ENCODE measurements at places on chromosomes 5 and 9. TPM values are rescaled to one million over a fixed set of nuclear protein-coding genes. Genes with fewer than 3 reads are reported as not detected.
A peak's percentile ranks its signal among the peaks of the same experiment; 100 is the strongest.

Gene GRM6
- not detected for total RNA-seq

Gene PRSS3
- total RNA-seq = 91.2 TPM

Gene SPINK13
- total RNA-seq = not detected

GRCh38 chr5:32410630-32411029, 33.9 kb downstream of the ZFR start:
- DNase-seq = no peak

GRCh38 chr5:121667292-121667691, 184.4 kb upstream of the FTMT start:
- DNase-seq = no peak

Gene IL17B
- 1.7 TPM for total RNA-seq

- DNase-seq = no peak
These were observed 7.8 kb downstream of the AGPAT2 start for GRCh38 chr9:136679431-136679941.

- no peak for DNase-seq
These were observed 163.6 kb downstream of the LRRC70 start for GRCh38 chr5:62742207-62742606.

GRCh38 chr5:91058575-91058974, 324.5 kb downstream of the ARRDC3 start:
- DNase-seq = peak; percentile 82

Gene SH3TC2
- 0.29 TPM for total RNA-seq

DNA sequence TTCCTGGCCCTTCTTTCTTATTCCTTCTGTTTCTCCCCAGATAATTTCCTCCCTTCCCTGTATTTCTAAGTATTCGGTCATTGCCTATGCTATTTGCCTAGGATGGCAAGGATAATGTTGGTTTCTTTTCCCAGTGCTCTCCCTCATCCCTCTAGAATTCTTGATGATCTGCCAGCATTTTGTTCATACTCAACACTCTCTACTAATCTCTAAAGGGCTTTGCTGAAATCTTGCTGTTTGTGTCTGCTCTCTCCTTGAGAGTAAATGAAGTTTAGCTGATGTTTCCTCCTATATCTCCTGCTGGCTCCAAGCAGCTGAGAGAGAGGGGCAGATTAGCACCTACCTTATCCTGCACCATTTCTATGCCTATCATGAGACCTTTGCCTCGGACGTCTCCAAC, 38.1 kb downstream of the AGXT2 start:
- DNase-seq = no peak

DNA sequence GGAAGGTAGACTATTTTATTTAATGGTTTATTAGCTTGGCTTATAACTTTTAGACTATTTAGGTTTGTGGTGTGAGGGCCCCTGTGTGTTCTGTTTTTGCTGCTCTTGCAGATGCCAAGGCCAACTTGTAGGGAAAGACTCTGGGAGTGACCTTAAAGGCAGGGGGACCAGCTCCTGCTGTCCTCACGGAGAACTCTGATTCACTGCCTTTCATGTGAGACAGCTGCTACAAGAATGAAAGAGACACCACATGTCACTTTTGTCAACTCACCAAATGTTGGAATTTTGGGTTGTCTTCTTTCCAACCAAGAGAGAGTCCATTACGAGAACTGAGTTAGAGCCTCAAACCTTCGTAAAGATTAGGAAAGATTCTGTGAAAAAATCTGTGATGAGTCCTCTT, 258.3 kb upstream of the ADAMTSL1 start:
- no peak for DNase-seq

DNA sequence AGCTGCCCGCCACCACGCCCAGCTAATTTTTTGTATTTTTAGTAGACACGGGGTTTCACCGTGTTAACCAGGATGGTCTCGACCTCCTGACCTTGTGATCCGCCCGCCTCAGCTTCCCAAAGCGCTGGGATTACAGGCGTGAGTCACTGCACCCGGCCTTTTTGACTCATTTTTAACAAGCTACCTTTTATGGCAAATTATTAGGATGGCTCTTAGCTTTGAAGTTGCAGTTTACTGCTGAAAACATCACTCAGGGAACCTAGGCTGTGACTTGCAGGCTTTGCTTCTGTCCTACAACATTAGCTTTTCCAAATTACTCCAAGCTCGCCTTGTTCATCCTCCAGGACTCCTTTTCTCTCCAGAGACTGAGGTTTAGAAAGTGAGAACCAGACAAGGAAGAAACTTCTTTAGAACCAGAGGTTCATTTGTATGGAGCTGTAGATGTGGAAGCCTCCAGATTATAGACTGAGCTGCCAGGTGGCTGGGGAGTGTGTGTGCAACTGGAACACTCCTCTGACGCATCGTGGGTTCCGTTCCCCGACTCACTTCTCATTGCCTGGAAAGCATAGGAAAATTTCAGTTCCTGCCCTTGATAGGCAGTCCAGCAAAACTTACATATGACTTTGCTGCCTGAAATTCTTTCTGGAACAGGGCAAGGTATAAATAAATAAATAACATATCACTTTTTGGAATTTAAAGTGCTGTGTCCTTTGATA, 23.8 kb upstream of the SPTAN1 start:
- DNase-seq = no peak

DNA sequence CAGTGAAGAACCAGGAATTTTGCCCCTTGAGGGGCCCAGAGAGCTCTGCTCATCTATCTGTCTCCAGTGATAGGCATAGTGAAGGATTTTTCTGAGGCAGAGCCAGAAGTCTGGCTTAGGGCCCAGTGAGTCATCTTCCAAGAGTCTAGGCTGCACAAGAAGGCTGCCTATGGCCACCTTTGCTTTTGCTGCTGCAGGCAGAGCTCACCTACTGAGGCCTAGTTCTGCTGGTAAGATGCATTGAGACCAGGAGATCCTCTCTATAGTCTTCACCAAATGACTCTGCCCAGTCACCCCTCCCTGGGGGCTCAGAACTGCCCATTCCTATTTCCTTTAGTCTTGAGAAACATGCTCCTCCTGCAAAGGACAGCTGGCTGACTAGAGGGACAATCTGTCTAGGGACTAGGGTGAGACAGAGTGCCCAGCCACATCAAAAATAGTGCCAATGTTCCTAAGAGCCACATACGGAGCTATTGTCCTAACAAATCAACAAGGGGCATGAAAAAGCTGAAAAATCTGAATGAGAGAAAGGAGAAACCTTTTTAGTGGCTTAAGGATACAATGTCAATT, 40.3 kb upstream of the CDKN2AIPNL start:
- peak; percentile 62 for DNase-seq

GRCh38 chr9:115015018-115015635, 84.7 kb upstream of the TNFSF8 start:
- peak; percentile 40 for DNase-seq

Gene SLC36A2
- not detected for total RNA-seq

Gene SPATA31E1
- total RNA-seq = not detected

- DNase-seq = no peak
These were observed 34.0 kb upstream of the GLRX start for GRCh38 chr5:95856501-95856981.

- DNase-seq = peak; percentile 41
These were observed 100.4 kb upstream of the SEMA6A start for GRCh38 chr5:116674881-116675625.

GRCh38 chr9:133139246-133140173, 18.5 kb upstream of the RALGDS start:
- DNase-seq = no peak

Gene TMEM252
- total RNA-seq = not detected

DNA sequence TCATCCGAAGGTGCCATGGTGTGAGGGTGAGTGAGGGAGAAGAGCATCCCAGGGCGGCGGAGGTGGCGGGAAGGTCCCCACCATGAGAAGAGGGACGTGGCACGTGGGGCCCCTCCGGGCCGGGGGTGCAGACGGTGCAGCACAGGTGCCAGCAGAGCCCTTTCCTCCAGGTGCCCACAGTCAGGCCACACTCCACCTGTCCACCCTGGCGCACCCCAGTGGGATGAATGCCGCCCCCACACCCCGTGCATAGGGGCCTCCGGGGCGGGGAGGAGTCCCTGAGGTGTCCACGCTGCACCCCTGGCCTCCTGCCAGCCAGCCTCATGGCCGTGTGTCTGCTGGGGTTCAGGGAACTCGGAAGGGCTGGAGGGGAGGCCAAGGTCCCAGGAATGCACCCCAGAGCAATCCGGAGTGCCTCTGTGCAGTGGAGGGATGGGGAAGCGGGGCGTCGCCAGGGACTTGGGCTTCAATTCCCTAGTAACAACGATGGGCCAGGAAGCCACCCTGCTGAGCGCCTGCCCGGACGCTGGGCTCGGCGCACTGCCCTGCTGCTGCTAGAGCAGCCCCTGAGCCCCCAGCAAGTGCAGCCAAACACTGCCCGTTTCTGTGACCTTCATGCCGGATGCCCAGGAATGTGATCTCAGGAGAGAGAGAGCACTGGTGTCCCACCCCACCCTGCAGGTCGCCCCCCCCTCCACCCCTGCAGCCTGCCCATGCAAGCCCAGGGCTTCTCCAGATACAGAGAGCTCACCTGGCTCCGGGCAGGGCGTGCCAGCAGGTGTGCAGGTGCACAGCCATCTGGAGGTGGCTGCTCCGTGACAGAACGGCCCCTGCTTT, 8.8 kb upstream of the NACC2 start:
- no peak for DNase-seq

Gene GDNF
- total RNA-seq = not detected

- DNase-seq = peak; percentile 89
These were observed 2.7 kb downstream of the NDST1 start for GRCh38 chr5:150510460-150511263.

DNA sequence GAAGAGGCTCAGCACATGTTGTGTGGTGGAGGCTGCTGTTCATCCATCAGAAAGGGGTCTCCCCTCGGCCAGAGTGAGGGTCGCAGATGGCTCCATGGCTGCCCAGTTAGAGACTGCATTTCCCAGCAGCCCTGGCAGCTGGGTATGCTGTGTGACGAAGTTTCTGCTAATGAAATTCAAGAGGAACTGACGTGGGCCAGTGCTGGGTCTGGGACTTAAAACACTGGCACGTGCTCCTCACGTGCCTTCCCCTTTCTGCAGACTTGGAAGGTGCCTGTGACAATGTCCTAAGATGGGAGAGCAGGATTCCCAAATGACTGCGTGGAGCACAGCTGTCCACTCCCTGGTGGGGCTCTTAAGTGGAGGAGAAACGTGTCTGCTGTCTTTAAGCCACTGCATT, 114.5 kb upstream of the RAPGEF1 start:
- no peak for DNase-seq

Gene SLC22A5
- total RNA-seq = 37.5 TPM

- DNase-seq = no peak
These were observed 79.4 kb upstream of the RASEF start for GRCh38 chr9:83142389-83142788.

Gene KIF3A
- 19.3 TPM for total RNA-seq

DNA sequence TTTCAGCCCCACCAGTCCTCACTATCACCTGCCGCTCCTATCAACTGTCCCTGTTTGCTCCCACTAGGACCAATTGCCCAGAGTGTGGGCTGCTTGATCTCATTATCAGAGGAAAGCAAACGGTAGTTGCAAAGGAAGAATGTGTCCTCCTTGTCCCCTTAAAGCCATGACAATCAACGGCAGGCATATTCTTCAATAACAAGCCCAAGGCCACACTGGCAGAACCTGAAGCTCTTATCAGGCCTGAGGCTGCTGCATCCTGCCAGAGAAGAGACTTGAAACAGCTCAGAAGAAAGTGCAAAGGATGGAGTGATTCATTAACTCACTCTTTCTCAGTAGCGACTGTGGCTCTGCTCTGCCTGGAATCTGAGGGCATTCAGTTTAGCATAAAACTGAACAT, 39.2 kb upstream of the MAN2A1 start:
- no peak for DNase-seq

DNA sequence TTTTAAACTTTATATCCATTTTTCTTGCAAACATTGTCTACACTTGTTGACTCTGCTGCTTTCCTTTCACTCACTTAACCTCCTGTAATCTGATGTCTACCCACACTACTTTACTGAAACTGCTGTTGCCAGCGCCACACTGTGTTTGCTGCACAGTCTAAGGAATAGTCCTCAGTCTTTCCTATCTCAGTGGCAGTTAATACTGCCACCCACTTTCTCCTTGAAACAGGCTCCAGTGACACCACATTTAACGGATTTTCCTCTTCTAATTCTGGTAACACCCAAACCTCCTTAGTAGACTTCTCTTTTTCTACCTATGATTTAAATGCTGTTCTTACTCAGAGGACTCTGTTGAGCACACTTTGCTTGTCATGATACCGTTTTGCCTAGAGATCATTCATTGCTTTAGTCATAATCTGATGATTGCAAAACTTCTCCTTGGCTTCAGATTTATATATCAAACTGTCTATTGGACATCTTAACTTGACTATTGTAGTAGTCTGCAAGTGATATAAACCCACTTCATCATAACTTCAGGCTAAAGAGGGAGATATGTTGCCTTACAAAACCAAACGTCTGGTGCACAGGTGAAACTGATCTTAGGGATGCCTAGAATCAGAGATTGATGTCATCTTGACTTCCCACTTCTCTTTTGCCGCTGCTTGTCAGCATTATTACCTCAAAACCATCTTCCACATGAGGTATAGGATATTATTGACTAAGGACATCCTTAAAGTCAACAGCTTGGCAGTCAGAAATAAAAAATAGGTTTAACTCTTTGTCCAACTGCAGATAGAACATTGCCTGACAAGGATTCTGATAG, 94.1 kb downstream of the CDC42SE2 start:
- DNase-seq = no peak

Gene PAEP
- total RNA-seq = not detected

DNA sequence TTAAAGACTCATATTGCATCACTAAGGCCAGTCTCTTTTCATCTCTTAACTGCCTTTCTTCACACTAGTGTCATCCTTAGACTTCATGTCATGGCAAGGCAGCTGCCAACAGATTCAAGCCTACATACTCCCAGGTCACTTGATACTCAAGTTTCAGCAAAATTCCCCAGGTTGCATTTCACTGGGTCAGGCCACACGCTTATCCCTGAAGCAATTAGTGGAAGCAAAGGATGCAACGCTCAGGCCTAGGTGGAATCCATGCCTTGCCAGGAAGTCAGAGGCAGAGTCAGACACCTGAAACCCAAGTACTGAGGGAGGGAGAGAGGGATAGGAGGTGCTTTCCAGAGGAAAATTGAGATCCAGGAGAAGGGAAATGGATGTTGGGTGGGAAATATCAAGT, 28.9 kb downstream of the YIPF5 start:
- DNase-seq = no peak

- DNase-seq = no peak
These were observed 230.9 kb upstream of the NFIL3 start for GRCh38 chr9:91654527-91654926.

- DNase-seq = no peak
These were observed 286.8 kb downstream of the SPATA31D1 start for GRCh38 chr9:82275258-82275927.

- no peak for DNase-seq
These were observed 23.5 kb downstream of the ITGA1 start for GRCh38 chr5:52811067-52811749.

DNA sequence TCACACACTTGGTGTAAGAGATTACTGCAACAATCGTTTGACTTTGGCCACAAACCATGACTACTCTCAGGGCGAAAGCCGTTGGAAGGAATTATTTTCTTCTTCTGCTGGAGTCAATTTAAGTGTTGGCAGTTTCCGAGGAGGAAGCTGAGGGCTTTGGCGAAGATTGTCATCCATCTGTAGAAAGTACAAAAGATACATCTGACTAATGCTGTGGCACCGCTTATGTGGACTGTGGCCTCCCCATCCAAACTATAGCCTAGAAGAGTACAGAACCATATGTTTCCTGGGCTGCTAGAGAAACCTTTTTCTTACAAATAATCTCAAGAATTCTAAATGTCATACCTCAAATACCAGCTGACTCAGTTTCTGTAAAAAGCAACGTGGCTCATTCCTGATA, 7.4 kb downstream of the MTX3 start:
- no peak for DNase-seq

Measured in stomach (tissue), 19 donors.